ENCODE measurements at places on chromosomes 2 and 18.

GRCh38 chr18:62389761-62390481, 64.8 kb downstream of the TNFRSF11A start:
- H3K4me1 ChIP-seq, result no peaks in the 10 kb centered on the region
- H3K27ac ChIP-seq, result no peak overlapping the region
- H3K27me3 ChIP-seq, result peaks cover 60% of the 10 kb centered on the region
- no peak for DNase-seq
- H3K4me3 ChIP-seq, result no peak overlapping the region

DNA sequence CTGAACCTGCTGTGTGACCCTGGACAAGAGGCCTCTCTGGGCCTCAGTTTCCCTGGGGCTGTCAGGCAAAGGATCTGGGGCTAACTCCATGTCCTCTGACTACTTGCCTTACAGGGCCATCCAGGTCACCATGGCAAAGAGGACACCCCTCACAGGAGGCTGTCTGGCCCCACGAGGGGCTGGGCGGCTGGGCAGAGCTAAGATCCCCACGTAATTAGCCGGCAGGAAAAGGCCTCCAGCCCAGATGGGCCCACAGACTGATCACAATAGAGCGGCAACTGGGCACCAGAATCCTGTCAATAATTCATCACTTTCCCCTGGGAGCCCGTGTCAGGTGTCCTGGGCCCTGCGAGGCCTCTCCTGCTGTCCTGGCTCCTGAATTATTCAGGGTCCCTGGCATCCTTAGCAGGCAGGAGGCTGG, 44.8 kb upstream of the OTOF start:
- no peak overlapping the region for H3K4me3 ChIP-seq
- no peaks in the 10 kb centered on the region for H3K36me3 ChIP-seq
- DNase-seq, result no peak
- no peak overlapping the region for H3K27ac ChIP-seq
- peaks cover 26% of the 10 kb centered on the region for H3K27me3 ChIP-seq

DNA sequence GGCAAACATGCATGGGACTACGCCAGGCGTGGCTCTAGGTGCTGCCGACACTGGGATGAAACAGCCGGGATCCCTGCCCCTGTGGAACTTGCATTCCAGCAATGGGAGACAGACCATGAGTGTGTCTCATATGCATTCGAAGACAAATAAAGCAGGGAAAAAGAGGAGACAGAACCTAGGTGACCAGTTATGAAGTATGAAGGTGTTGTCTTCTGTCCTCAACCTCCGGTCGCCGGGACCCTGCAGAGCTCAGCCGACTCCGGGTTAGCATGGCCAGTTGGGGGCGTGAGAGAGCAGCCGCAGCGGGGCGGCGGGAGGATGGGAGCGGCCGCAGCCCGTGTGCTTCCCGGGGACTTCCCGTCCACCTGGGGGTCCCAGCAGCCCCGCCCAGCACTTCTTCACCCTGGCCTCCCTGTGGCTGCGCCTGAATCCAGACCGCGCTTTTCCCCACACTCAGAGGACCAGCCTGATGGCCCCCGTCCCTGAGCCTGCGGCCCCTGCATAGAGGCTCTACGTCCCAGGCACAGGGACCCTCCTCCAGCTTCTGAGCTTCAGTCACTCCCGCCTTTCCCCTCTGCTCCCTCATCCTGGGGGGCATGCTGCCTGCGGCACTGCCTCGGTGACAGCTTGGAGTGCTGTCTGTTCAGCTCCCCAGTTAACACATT, 11.4 kb downstream of the ID2 start:
- H3K4me3 ChIP-seq, result peak overlapping the region; percentile 24
- H3K4me1 ChIP-seq, result peaks cover 3% of the 10 kb centered on the region

DNA sequence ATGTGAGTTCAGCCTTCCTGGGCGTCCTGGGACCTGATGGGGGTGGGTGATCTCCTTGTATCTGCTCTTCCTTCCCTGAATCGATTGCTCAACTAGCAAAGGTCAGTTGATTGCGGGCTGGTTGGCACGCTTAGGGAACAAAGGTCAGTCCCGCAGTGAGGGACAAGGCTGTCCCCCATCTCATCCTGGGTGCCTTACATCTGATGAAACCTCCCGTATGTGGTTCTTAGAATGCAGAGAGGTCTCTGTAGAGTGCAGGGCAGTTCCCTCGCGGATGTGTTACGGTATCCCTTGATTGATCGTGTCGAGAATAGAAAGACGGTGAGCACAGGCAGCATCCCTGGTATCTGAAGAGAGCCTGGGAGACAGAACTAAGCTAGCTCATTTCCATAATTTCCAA, 56.4 kb upstream of the RBM44 start:
- H3K27me3 ChIP-seq, result no peaks in the 10 kb centered on the region
- H3K36me3 ChIP-seq, result peaks cover 3% of the 10 kb centered on the region
- H3K4me1 ChIP-seq, result peaks cover 24% of the 10 kb centered on the region
- DNase-seq, result no peak
- no peak overlapping the region for H3K4me3 ChIP-seq

Measured in mesothelial cell of epicardium (in vitro differentiated cells).